Non-pigmented ciliary epithelial cell (primary cell): ENCODE measurements at places on chromosomes 2 and 18.

DNA sequence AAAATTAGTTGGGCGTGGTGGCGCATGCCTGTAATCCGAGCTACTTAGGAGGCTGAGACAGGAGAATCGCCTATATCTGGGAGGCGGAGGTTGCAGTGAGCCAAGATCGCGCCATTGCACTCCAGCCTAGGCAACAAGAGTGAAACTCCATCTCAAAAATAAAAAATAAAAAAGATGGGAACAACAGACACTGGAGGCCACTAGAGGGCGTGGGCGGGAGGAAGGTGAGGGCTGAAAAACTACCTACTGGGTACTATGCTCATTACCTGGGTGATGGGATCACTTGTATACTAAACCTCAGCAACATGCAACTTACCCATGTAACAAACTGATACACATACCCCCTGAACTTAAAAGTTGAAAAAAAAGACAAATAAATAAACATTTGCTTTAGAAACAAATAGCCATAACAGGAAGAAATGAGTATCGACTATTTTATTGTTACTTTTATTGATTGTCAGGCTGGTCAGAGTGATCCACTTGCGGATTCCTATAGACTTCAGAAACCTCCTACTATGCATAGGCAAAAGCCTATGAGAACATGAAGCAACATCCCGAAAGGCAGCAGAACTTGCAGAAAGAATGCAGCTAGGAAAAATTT is 61.0 kb downstream of the TMEM163 start:
- DNase-seq, result no peak

DNA sequence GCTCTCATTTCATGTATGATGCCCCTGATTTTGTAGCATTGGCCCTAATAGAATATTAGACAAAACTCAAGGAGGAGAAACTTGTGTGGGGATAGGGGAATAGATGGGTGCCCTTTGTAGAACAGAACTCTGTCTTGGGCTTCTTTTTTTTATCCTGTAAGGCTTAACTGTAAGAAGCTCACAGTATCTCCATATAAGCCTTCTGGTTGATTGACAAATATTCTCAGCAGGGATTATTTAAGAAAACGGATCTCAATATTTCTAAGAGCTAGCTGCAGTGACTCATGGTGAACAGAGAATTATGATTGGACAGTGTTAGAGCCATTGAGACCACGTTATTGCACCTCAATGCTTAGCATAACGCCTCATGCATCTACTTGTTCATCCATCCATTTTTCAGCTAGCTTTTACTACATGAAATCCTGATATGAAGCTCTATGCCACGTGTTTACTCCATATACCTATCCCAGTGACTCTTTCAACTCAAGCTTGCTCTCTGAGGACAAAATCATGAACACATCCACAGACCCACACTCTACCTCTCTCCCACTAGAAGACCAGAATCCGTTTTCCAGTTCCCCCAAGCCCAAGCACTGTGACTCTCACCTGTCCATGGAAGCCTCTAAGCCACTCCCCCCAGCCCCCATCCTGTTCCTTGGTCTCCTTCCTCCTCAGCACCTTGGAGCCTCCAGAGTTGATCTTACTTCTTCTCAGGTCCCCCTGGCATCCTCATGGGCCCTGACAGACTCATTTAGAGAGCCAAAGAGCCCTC is 99.2 kb downstream of the BCL2L11 start:
- no peak for DNase-seq

DNA sequence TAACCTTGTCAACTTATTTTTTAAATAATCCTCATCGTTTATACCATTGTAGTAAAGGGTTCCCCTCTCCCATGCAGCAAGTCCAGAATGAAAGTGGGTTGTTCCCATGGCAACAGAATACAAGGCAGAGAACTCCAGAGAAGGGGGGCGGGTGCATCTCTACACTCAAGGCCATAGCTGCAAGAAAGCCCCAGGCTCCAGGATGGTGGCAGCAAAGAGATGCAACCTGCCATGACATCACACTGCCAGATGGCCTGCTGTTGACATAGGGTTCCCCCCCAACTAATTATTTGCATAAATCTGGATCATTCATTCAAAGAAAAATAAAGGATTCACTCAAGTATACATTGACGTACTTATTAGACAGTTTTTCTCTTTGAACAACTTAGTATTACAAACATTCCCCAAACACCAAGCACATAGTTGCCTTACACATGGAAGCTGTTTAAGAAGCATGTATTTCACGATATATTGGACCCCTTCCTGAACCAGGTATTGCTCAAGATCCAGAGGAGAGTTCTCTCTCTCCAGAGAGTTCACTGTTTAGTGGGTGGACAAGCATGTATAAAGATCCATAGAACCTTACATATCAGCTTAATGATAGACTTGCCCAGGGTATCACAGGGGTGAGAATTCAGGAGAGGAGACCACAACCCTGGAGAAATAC is 87.4 kb upstream of the KLF7 start:
- DNase-seq, result no peak

DNA sequence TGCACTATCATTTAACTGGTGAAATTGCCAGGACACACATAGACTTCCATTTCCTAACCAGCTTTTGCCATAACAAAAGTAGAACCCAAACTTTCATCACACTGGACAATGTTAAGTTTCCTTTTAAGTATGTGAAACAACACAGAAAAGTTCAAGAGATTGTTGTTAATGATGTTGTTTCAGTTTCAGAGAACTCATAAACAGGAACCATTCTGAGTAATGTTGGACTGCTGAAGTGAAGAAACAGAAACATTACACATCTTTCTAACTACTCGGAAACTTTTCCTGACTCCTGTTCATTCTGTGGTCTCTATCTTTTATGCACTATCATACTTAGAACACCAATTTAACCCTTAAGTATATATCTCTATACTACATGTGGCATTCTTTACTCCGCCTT is 179.2 kb downstream of the RIT2 start:
- DNase-seq, result no peak

- DNase-seq, result no peak
Measured at GRCh38 chr18:9038277-9038871, 64.1 kb upstream of the NDUFV2 start.

DNA sequence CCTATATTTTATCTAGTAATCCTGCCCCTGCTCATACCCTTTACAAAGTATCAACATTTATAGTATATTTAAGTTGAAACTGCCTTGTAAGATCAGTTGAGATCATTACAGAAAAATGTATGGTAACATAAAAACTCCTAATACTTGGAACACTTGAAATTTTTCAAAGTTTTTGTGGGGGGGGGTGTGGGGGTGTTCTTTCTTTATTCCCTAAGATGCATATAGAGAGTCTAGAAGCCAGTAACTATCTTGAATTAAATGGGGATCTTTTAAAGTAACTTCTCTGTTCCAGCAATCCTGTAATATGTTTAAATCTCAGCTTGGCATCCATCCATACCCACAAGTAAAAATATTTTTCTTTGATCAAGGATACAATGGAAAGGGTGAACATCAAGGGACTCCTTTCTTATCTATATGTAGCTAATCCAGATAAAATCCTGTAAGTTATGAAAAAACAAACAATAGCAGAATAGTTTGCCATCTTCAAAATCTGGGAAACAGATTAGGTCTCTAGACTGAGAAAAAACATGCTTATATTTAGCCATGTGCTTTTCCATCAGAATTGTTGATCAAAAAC is 455.3 kb downstream of the MEIS1 start:
- DNase-seq, result no peak

DNA sequence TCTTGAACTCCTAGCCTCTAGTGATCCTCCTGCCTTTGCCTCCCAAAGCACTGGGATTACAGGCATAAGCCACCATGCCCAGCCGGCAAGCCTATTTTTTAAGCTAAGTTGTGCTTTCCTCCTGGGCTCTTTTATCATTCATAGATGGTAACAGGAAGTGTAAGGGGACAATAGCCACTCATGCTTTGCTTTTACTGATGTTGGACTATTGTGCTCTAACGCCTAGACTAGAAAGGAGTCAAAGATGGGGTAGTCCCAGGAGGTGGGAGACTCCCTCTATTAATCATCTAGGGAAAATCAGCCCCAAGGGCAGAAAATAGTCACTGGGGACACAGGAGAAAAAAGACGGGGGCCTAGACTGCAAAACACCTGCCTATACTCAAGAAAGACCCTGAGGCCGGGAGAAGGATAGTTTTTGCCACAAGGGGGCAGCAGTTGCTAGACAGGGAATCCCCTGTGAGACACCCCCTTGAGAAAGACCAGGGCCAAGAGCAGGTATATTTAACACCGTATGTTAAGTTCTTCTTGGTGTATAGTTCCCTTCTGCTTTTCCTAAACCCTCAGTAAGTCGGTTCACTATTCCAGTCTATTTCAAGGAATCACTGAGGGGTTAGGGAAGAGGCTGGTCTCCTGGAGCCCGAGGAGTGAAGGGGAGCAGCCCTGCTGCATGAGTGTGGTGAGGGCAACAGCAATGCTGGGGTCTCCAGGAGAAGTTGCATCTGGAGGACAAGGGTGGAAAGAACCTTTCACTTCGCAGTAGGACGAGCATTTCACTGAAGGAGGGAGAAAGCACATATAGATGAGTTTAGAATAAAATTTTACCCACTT is 2.1 kb upstream of the CXCR1 start:
- no peak for DNase-seq

DNA sequence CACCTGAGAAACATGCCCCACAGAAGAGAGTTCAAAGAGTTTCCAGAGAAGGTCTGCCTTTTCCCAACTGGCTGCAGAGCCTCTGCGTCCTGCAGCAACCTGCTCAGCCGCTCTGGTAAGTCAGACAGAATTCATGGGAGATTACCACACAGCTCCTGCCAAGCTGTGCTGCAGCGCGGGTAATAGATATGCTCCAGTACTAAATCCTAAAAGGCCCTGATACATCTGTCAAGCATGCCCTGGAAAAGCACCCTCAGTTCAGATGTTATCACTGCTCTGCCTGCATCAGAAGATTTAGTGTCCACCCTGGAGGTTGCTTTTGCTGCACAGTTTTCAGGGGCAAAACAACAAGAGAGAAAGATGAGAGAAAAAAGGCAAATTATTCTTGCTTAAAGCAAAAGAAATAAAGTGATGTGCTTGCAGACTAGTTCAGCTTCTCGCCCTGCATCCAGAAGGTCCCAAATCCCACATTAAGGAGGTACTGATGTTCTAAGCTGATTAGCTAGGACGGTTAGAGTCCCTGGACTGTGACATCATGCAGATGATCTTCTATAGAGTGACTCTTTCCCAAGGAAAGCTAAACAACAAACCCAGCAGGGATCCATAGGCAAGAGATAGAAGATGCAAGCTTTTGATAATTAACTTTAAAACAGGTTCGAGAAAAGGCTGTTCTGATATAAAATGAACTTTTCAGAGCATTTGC is 488.6 kb downstream of the BCL11A start:
- no peak for DNase-seq

GRCh38 chr2:108918156-108918874 is 70.7 kb downstream of the EDAR start:
- no peak for DNase-seq

- no peak for DNase-seq
Measured at GRCh38 chr2:177379354-177379753, 13.2 kb upstream of the AGPS start.

DNA sequence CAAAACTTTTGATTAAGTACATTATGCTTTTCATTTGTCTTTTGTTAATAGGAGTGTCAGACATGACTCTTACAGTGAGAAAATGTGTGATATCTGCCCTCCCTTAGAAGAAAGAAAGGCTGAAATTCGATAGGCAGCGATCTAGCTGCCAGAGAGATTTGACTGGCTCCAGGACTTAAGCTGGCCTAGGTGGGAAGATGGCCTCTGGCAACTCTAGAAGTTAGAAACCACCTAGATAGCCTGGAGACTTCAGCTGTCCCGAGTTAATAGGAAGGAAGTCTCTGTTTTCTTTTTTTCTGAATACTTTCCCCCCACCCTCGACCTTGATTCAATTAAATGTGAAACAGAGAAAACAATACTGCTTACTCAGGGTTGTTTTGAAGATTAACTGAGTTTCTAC is 1194.7 kb upstream of the CRIM1 start:
- no peak for DNase-seq

- peak; percentile 94 for DNase-seq
Measured at GRCh38 chr2:17643031-17643615, 102.6 kb downstream of the VSNL1 start.

DNA sequence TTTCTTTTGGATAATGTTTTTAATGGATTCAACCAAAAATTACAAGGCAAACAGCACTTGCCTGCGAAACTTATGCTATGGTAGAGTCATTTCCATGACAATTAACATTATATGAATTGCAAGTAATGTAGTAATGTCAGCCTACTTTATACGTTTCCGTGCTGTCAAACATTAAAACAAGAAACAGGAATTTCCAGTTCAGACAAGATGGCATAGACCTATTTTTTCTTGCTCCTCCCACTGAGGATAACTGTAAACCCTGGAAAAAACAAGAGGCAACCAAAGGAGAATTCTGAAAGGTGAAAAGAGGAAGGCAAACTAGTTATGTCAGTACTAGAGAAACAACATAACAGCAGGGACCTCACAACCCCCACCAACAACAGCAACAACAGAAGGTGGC is 170.7 kb downstream of the DIS3L2 start:
- no peak for DNase-seq

DNA sequence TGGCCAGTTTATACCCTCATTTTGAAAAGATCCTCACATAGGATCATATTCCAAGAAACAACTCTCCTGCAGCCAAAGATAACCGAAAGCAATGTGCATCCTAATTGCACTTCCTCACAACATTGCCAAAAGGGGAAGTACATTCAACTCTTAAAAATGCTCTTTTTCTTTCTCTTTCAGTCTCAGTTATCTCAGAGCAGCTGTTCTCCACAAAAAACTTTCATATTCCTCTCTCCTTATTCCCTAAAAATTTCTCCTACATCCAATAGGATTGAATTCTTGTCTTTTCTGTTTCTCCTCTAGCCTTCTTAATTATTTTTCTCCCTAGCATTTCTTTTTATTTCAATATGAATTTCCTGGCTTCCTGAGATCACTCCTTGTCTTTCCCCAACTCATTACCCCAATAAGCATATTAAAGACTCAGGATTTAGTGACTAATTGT is 7.4 kb upstream of the VRK2 start:
- no peak for DNase-seq

DNA sequence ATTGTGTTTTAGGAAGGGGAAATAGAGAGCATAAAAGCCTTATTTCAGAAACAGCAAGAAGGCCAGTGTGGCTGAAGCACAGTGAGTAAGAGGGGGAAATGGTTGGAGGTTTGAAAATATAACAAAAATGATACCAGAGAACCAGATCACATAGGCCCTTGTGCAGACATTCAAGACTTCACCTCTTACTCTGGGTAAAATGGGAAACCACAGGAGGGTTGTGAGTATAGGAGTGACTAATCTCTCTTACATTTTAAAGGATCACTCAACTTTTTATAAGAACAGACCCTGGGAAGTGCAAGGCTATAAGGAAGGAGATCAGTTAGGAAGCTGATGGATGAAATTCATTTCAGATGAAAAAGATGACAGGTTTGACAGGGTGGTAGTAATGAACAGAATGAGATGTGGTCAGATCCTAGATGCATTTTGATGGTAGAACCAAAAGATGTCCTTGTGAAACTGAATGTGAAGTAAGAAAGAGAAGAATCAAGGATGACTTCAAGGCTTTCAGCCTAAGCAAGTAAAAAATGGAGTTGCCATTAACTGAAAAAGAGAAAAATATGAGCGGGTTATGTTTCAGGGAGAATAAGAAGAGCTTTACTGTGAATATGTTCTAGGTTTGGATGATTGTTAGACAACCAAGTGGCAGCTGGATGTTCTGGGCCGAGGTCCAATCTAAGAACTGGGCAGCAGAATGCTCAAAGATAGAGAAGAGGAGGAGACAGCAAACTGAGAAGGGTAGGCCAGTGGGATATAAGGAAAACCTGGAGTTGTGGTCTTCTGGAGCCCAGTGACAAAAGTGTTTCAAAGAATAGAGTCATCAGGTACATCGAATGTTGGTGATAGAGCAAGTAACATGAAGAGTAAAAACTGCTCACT is 65.1 kb downstream of the USP40 start:
- peak; percentile 41 for DNase-seq
